Activated CD4-positive, alpha-beta T cell treated with anti-CD3 and anti-CD28 coated beads, Interleukin-10, Interleukin-2, amounts not matched to agents 100 ng/mL and 50 ng/mL, durations not matched to agents 16 hours and 8 hours (primary cell): ENCODE measurements at places on chromosomes 13 and 19.

DNA sequence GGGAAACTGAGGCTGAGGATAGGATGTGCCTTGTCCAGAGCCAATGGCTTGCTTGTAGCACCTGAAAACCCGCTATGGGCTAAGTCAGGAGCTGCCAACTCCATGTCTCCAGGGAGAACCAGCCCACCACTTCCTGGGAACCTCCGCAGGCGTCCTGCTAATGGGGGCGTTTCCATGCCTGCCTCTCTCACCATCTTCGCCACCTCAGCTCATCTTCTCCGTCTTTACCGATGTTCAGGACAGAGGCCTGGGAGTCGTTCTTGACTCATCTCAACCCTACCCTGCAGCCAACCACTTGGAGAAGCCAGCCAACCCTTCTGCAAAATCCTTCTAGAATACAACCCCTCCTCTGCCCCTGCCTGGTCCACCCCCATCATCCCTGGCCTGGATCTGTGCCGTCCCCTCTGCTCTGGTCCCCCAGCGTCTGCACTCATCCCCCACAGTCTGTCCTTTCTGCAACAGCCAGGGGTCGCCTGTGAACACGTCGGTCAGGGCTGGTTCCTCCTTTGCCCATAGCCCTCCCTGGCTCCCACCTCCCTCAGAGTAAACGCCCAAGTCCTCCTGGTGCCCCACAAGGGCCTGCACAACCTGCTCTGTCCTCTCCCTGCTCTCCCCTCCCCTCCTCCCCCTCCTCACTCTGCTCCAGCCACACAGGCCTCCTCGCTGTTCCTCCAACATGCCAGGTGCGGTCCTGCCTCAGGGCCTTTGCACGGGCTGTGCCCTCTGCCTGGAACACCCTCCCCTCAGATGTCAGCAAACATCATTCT lies 31.0 kb downstream of the PTPRS start:
- DNase-seq, result no peak

DNA sequence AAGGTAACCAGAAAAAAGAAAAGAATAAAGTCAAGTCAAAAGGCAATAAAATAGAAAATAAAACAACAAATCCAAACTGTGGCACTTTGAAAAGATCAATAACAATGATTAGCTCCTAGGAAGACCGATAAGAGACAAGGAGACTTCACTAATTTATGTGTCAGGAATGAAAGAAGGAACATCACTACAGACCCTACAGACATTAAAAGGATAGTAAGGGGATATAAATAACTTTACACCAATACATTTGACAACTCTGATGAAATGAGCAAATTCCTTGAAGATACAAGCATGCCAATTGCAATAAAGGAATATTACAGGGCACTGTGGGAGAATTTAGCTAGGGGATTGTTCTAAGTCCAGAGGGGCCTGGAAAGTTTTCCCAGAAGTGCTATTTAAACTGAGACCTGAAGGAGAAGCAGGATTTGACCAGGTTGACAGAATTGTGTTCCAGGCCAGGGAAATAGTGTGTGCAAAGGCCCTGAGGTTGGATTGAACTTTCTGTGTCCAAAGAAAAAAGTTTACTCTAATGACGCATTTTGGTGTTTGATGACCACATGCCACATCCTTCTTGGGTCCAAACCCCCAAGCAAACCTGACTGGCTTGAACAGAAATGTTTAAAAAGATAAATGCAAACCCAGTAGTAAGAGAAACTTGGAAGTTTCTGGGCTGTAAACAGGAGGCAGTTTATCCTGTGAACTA lies 1.6 kb upstream of the C19orf38 start:
- DNase-seq, result no peak

DNA sequence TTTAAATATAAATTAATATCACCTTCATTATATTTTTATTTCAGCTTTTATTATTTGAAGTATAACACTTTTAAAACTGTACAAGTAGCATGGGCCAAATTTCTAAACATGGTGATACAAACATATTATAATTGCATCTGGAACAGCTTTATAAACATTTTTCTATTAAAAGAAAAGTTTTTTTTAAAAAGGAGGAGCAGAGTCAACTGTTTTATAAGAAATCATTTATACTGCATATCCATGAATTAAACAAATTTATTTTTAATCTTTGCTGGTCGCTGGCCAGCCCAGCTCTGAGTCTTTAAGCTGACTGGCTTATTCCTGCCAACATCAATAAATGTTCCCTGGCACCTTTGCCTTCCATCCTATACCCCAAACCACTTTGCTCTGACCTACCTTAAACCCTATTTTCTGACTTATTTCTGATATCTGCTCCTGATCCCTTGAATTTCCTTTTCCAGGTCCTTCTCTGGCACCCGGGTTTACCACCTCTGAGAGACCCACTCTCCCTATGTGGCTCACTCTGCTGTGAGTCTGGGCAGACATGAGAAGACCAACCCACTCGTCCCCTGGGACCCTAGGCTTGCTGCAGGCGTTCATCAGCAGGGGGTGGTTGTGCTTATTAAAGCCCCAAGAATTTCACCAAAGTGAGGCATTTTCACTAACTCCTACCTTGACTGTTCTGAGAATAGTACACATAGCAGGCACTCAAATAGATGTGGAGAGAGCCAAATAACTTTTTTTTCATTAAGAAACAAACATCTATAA lies 220.3 kb downstream of the KLF12 start:
- DNase-seq, result no peak

GRCh38 chr13:110134801-110135200 lies 172.2 kb downstream of the COL4A1 start:
- no peak for DNase-seq

GRCh38 chr19:917323-918151 lies at the start of gene KISS1R:
Gene KISS1R (plus strand): TSS chr19:917333. CDS start chr19:917503, 170 bp downstream.
- peak; percentile 50 for DNase-seq

- no peak for DNase-seq
Measured at GRCh38 chr13:86135856-86136255, 336.6 kb upstream of the SLITRK6 start.

DNA sequence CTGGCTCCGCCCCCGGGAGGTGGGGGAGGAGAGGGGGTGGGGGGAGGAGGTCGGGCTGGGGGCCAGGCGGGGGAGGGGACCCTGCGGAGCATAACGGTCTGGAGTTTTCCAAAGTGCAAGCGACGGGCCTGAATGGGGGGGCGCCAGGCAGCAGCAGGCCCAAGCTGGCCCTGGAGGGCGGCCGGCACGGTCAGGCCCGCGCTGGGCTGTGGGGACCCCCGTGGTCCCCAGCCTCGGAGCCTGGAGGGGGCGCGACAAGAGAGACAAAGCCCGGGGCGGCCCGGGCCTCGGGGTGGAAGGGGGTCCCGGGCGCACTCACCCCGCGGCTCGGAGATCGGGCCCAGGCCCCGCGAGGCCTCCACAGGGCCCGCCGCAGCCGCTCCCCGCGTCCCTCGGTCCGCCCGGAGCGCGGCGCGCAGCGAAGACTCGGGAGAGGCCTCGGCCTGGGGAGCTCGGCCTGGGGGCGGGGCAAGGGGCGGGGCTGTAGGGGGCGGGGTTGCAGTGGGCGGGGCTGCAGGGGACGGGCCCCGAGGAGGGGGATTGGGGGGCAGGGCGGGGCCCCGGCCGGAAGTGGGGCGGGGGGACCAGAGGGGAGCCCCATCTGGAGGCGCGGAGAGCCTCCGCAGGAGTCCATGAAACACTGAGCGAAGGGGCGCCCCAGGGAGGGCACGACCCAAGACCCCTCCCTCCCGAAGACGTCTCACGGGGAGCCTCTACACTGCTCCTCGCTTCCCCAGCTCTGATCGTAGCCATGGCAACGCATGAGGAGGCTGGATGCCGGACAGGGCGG lies 47.6 kb downstream of the PTPRS start:
- peak; percentile 42 for DNase-seq

DNA sequence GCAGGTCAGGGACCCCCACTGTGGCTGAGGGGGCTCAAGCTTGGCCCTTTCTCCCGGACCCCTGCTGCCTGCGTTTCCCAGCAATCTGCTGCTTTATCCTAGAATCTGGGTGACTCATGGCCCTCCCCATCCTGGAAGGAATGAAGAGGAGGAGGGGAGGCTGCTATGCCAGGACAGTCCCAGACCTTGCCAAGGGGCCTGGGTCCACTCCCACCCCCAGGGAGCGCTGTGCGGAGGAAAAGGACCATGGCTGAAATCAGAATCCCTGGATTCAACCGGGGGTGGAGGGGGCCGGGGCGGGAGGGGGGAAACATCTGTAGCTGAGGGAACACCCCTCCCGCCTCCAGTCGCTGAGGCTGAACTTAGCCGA lies 20.5 kb downstream of the ZNF114 start:
- DNase-seq, result no peak

- no peak for DNase-seq
Measured at GRCh38 chr13:46490129-46490528, 62.8 kb upstream of the LRCH1 start.

DNA sequence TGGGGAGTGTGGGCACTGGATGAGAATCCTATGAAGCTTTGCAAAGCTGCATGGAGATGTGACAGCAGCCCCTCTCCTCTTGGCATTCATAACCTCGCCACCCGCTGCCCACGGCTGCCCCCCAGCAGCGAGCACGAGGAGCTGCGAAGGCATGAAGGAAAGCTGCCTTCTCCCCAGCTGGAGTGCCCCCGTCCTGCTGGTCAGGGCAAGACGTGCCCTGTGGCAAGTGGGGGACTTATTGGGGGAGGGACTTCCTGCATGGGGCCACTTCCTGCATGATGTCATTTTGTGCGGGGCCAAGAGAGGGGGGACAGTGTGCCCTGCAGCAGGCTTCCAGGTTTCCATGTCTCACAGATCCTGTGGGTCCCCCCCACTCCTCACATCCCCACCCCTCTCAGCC lies 85.9 kb downstream of the TSHZ3 start:
- DNase-seq, result no peak

GRCh38 chr13:114101358-114102130 lies 30.9 kb downstream of the RASA3 start:
- DNase-seq, result no peak

DNA sequence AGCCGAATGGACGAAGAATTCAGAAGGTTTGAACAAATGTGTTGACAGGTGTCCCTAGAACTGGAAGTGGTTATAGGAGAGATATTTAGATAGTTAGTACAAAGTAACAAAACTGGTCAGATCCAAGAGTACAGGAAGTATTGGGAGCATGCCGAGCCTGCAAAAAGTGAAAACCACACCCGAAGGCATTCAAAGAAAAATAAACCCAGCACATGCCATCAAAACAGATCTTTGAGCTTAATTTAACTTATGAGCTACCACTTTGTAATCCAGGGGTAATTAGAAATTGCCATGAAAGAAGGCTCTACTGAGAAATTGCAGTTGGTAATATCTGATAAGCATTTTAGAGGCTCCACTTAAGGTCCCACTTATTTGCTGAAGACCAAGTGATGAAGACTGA lies 214.2 kb downstream of the DNAJC15 start:
- DNase-seq, result no peak

GRCh38 chr13:98429977-98430736 lies 146.8 kb downstream of the STK24 start:
- DNase-seq, result no peak

DNA sequence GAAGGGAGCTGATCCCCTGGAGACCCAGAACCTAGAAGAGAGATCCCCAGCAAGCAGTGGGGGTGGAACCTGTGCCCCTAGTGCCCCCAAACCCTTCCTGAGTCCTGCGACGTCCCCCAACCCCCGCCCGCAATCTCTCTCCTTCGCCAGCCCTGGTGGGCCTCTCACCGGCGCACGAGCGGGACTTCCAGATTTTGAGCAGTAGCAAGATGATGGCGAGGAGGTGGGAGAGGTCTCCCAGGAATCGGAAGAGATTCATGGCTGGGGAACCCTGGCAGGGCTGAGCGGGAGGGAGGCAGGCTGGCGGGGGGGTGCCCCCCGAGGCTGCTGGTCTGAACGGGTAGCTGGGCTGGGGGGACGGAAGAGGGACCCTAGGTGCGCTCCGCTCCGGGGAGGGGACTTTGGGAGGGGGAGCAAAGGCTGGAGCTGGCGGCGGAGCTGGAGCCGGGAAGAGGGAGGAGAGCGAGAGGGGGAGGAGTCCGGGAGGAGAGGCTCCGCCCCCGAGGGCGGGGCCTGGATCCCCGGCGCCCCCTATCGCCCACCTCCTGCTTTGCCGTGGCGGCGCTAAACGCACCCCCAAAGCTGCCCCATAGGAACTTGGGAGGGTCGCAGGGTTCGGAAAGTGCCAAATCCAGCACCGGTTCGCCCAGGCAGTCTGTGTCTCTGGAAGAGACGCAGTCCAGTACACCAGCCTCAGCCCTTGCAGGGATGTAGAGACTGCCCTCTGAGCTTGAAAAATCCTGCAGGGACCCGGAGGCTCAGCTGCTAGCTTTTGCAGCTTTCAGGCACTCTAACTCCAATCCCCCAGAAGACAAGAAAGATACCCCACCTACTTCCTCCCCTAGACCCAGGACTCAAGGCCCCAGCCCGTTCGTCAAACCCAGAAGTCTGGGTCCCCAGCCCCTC lies at the start of gene KDELR1:
TSS of gene KDELR1 (minus strand) at position 452 of the 906 bp plus-strand sequence. CDS start at position 259, 193 bp downstream.
- DNase-seq, result peak; percentile 79

DNA sequence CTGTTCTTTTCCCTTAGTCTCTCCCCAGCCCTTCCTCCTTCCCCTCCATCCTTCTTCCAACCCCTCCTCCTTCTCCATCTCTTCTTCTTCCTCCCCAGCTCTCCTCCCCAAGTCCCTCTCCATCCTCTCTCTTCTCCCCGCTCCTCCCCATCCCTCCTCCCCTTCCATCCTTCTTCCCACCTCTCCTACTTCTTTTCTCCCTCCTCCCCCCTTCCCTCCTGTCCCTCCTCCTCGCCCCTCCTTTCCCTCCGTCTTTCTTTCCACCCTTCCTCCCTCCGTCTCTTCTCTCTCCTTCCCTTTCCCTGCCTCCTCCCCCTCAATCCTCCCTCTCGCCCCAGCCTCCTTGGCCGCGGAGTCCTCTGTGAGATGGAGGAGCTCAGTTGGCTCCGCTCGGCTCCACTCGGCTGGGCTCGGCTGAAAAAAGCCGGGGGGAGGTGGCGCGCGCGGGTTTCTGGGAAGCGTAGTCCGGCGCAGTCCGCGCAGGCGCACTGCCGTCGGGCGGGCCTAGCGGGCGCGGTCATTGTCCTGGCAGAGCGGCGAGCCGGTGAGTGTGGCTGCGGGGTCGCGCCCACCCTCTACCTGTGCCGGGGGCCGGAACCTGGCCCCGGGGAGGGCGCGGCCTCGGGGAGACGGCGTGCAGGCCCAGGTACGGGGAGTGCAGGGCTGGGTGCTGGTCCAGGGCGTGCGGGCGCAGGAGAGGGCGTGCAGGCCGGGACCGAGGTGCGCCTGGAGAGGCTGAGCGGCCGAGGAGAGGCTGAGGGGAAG lies at the start of gene ZNF71:
TSS of gene ZNF71 (plus strand) at position 520 of the 765 bp plus-strand sequence. CDS start 6,257 bp downstream, outside the sequence.
- peak; percentile 91 for DNase-seq
